ENCODE measurements at places on chromosomes 1 and 21.

DNA sequence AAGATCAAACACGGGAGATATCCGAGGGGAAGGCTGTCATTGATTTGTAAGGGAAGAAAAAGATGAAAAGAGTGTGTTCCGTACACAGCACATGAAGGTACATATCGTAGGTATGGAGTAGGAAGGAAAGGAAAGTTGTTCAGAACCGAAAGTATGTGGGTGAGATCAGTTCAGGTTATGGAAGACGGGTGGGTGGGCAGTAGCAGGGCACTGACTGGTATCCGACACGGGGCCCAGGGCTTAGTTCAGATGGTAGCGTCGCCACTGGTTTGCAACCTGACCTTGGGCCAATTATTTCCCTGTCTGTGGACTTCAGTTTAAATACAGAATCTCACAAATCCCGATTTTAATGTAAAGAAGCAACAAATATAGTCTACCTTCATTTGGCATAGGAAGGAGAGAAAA is 27.8 kb upstream of the A3GALT2 start:
- DNase-seq = no peak

GRCh38 chr1:158830904-158831507 is at the start of gene MNDA:
Gene MNDA, plus strand, starts transcription at chr1:158831351. Its CDS starts 10,803 bp downstream, at chr1:158842154.
- DNase-seq = no peak

GRCh38 chr1:222865718-222866117 is 50.9 kb downstream of the DISP1 start:
- no peak for DNase-seq

- no peak for DNase-seq
Measured at GRCh38 chr1:50196081-50196480, 87.4 kb downstream of the ELAVL4 start.

DNA sequence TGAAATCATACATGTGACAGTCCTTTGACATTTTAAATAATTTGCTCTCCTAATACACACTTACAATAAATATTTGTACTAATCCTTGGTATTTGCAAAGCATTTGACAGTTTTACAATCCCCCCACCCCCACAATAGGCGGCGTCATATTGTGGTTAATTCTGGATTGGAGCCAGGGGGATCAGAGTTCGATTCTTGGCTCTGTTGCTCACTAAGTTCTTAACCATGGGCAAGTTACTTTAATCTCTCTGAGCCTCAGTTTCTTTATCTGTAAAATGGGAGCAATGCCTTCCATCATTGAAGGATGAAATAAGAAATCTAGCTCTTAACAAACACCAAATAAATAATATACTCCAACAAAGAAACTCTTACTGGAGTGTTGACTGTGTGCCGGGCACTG is 23.8 kb downstream of the CACNA1S start:
- DNase-seq = no peak

DNA sequence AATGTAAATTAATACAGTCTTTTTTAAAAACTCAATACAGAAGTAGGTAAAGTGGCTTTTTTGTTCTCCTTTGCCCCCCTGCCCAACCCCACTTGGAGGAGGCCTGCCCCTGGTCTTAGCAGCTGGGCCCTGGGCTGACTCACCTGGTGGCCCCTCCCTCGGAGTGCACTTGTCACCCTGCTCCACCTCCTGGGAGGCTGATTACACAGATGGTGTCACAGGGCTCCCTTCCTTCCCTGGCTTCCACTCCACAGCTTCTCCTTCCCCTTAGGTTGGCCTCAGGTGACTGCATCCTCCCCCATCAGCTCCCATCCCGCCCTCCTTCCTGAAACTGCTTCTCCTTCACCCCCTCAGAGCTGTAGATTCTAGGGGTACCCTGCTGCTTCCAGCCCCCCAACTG is 11.7 kb upstream of the CAPN9 start:
- DNase-seq = no peak

GRCh38 chr1:47931395-47931794 is 65.8 kb downstream of the TRABD2B start:
- DNase-seq = no peak

DNA sequence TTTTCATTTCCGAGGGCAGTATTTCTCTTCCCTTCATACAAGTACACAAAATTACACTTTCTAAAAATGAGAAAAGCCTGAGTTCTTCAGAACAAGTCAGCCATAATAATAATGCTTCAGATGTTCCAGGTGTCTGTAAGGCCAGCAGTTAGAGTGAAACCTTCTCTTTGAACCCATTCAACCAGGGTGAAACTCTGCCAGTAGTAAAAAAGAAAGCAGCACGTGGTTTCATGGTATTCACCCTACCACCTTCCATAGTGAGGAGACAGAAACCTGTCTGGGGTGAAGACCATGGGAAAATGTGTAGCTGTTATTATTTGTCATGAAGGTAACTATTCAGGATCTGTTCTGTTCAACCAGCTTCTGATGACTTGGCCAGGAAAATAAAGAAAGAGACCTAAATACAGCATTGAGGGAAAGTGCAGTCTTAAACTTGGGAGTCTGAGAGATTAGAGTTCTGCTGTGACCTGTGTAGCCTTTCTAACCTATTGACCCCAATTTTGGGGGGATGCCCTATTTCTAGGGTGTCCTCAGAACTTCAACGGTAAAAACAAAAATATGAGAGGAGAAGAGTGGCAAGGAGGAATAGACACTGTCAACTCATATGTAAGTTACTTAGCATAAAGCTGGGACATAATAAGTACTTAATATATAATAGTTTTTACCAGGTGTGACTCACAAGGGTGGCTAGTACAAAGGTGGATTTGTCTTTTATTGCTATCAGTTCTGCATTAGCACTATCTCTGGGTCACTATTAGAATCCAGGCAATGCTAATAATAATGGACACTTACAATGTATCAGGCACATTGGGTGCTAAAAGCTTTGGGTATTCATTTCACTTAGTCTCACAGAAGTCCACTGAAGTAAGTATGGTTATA is 70.0 kb upstream of the TNFSF4 start:
- DNase-seq = no peak

DNA sequence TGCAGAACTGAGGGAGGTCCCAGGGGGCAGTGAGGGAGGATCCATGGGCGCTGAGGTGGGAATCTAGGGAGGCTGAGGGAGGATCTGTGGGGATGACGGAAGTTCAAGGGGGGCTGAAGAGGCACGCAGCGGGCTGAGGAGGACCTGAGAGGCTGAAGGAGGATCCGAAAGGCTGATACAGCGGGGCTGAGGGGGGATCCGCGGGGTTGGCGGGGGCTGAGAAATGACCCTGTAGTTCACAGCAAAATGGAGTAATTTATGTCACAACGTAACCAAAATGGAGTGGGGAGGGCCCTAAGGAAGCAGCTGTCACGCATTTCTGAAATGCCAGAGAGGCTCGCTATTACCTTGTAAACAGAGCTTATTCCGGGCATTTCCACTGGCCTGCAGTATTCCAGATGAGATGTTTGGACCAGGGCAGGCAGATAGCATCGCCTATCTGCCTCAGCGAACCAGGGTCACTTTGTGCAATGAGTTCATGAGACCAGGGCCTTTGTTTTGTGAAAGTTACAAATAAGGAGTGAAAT is 926 bp upstream of the MRPL55 start:
- DNase-seq = no peak

DNA sequence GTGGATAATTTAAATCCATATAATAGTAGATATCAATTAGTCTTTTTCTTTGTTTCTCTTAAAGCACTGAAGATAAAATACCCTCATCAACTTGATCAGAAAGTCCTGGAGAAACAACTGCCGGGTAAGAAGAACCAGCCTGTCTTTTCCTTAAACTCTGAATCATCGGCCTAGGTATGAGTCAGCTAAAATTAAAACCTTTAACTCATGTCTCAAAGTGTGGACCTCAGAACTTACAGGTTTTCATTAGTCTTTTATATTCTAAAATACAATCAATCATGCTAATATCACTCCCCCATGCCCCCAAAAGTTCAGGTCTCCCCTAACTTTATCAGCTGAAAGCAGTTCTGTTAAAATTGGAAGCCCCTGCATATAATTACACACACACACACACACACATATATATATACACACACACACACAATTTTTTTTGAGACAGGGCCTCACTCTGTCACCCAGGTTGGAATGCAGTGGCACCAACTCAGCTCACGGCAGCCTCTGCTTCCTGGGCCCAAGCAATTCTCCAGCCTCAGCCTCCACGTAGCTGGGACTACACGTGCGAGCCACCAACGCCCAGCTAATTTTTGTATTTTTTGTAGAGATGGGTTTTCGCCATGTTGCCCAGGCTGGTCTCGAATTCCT is 61.3 kb downstream of the B3GALNT2 start:
- DNase-seq = peak; percentile 38

DNA sequence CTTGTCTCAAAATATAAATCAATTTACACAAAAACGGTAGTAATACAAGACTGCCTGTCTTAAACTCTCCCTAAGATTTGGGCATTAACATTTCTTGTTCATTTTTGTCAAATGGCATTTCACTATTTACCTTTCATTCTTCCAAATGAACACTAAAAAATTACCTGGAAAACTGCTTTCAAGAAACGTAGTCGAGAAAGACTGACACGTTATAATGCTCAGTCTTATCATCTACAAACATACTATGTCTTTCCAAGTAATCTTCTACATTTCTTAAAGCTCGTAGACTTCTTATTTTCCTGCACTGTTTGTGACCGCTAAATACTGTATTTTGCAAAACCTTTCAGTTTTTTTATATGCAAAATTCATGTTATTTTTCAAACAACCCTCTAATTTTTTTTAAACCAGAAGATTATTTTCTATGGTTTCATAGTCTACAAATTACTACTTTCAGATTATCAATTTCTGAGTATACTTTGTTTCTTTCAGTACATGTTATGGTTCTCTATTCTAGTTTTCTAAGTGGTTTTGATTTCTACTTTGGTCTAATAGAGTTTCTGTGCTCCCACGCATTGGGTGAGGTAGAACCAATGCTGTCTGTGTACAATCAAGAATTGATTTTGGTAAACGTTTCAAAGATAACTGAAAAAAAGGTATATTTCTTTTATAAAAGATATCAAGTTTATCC is 336.4 kb downstream of the SMYD3 start:
- DNase-seq = no peak

DNA sequence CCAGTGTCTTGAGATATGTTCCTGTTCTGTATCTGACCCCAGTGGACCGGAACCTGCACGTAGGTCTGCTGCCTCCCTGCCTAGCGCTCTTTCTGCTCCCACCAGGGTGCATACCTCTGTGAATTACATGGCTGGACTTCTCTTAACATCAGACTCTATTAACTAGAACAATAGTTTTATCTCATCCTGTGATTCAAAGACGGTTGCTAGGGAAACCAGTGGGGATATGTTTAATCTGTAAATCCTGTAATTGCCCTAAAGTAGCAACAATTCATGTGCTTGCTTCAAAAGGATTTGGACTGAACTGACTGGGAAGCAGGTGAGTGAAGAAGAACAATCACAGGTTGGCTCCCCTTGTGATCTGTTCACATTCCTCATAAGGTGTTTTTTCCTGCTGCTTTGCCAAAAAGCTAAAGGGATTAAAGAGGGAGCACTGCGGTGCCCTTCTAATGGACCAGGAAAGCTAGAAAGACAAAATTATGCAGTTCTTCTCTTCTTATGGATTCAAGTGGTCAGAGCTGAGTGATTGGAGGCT is 52.7 kb upstream of the DIRAS3 start:
- no peak for DNase-seq

GRCh38 chr1:195973311-195973904 is 634.8 kb downstream of the KCNT2 start:
- DNase-seq = no peak

- peak; percentile 98 for DNase-seq
Measured at GRCh38 chr21:34526618-34527290, 14.7 kb upstream of the KCNE1 start.

- DNase-seq = no peak
Measured at GRCh38 chr1:1005774-1006304, 5.9 kb upstream of the HES4 start.

DNA sequence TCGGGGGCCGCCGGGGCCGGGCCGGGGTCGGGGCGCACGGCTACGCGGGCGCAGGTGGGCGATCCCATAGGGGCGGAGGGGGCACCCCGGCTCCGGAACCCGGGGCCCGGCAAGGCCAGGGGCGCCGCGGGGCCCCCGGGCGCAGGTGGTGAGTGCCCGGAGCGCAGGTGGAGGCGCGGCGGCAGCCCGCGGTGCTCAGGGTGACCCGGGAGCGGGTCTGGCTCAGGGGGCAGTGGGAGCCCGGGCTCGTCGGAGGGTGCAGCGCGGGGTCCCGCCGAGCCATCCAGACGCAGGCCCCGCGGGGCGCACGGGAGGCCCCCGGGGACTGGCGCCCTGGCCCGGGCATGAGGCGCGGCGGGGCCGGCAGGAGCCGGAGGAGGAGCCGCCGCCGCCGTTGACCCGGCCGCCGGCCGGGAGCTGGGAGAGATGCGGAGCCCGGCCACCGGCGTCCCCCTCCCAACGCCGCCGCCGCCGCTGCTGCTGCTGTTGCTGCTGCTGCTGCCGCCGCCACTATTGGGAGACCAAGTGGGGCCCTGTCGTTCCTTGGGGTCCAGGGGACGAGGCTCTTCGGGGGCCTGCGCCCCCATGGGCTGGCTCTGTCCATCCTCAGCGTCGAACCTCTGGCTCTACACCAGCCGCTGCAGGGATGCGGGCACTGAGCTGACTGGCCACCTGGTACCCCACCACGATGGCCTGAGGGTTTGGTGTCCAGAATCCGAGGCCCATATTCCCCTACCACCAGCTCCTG is 489 bp downstream of the CELSR2 start:
- no peak for DNase-seq
